ENCODE measurements at places on chromosomes 3 and 15.

- no peak for DNase-seq
These were observed 25.2 kb downstream of the GOLGA6D start for GRCh38 chr15:75307778-75308390.

GRCh38 chr3:150235799-150236198, 172.3 kb upstream of the TSC22D2 start:
- DNase-seq = no peak

DNA sequence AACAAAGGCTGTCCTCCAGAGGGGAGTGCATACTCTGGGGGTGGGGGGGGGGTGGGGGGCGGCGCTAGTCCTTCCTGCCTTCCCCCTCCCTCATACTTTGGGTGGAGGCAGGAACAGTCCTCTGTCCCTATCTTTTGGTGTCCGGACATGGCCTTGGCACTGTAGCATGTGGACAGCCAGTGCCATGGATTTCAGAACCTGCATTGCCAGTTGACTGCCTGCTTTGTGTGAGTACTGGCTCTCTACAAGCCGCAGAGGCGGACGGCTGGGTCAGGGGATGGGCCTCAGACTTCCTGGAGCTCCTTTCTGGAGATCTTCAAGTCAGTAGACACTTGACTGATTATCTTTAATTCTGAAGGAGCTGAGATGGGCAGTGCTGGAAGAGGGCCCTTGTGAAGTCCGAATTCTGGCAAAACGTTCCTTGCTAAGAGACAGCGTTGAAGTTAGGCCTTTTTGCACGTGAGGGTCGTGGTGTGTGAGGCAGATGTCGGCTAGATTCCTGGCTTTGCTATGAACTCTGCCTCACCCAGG, 2.5 kb downstream of the CLDN11 start:
- DNase-seq = no peak

DNA sequence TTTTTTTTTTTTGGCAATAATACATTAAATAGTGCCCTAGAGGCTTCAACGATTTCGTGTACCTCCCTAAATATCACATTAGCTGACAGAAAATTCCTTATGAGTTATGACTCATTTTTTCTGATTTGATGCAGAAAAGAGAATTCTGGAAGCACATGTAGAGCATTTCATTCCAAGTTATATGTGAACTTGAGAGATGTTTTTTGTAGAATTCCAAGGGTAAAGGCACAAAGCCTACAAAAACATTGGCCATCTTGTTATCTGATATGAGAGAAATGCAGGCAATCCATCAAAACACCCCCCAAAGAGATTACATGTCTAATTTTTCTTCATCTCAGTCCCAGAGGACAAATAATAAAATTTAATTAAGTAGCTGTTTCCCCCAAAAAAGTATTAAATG, 6.7 kb upstream of the PFN2 start:
- no peak for DNase-seq

GRCh38 chr3:16103472-16103871, 71.0 kb upstream of the GALNT15 start:
- no peak for DNase-seq

DNA sequence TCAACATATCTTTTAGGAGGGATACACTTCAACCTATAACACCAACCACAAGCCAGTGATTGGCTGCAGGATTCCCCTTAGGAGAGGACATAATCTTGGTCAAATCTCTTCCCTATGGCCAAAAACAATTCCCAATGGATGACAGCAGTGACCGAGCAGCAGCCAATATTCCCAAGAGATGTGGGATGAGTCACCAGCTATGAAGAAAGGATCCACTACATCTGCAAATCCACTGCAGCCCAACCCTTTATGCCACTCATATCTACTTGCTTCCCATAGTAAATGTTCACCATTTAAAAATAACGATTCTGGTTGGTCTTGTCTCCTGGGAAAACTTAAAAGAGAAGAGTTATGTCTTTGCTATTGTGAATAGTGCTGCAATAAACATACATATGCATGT, 4.5 kb upstream of the IQCF5 start:
- no peak for DNase-seq

DNA sequence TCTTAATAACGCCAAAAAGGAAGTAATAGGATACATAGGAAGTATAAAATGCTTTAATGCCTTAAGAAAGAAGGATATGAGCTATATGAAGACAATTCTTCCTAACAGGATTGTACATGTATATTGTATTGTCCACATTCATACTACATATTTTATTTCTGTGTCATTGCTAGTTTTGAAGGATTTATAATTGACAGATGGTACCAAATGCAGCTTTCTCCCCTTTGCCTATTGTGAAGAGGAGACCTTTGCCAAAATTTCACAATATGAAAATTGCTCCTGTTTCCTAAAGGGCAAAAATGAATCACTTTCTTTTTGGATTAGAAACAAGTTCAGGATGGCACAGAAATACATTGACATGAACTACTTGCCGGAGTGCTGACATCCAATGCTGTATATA, 34.8 kb upstream of the EOMES start:
- no peak for DNase-seq

GRCh38 chr3:58093574-58094195, 85.5 kb downstream of the FLNB start:
- no peak for DNase-seq

DNA sequence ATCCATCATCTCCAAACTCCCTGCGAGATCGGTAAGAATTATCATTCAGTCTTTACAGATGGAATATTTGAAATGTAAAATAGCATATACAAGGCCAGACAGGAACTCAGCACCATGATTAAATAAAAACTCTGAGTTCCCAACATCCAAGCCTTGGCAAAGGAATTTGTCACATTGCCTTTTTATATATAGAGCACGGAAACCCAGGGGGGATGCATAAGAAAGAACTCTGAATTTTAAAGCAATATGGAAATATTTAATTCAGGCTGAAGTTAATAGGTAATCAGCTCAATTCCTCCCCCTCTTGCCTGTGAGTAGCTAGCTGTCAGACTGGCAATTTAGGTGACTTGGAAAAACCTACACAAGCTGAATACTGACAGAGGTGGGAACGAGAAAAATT, 217.9 kb upstream of the KCNMB2 start:
- DNase-seq = no peak

GRCh38 chr3:127779747-127780146, 42.6 kb downstream of the MGLL start:
- no peak for DNase-seq

- DNase-seq = peak; percentile 72
These were observed at the start of gene MFGE8 for GRCh38 chr15:88913017-88913849. Gene MFGE8, minus strand, starts transcription at chr15:88913379. Its CDS starts 60 bp downstream, at chr15:88913319.

DNA sequence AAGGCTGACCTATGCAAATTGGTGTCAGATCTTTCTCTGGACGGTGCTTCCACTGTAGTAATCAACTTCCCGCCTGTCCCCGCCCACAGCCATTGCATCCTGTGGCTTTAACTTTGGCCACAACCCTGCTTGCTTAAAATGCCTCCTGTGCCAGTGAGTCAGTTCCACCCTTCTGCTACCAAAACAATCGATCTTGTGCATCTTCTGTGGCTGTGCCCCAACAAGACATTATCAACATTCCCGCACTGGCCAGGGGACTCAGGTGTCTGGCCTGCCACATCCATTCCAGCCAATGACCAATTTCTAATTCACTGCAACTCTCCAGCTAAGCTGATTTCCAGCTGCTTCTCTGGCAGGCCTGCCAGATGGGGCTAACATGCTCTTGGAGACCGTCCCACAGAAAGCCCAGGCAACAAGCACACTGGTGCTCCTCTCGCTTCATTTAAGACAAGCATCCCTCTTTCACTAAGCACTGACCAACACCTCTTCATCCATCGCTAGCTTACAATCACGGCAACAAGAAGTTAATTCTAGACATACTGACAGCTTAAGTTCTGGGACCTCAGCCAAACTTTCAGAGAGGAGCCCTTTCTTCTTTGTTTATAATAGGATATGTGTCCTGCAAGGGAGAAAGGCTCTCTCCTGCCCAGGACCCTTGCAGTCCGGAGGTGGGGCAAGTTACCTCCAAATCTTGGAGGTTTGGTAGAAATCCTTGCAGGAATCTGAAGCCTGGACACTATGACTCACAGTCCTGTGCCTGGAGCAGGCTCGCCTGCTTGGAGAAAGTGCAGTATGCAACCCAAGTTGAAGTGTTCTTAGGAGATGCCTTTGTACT, 6.7 kb downstream of the CA12 start:
- no peak for DNase-seq

DNA sequence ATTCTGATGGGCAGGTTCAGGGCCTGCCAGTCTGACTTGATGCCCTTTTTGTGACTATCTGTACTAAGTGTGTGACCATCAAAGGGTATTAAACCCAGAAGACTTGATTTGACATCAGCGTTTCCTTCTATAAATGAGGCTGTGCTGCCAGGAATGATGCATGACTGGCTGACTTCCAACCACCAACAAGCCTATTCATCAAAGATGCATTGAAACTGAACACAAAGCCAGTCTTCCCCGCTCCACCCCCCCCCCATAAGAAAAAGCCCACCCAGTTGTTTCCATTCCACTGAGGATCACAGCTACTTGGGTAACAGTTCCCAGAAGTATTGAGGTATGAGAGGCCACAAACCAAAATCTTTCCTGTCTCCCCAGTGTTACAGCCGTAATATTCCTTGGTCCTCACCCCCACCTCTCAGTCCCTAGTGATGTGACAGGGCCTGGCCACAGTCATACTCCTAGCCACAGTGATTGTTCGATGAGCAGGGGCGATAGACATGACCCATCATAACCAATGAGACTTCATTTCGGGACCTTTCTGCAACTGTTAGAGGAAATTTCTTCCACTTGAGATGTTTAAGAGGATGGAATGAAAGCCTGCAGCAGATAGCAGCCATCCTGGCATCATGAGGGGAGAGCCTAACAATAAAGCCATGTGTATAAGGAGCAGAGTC, 22.6 kb downstream of the SH3BP5 start:
- peak; percentile 54 for DNase-seq

DNA sequence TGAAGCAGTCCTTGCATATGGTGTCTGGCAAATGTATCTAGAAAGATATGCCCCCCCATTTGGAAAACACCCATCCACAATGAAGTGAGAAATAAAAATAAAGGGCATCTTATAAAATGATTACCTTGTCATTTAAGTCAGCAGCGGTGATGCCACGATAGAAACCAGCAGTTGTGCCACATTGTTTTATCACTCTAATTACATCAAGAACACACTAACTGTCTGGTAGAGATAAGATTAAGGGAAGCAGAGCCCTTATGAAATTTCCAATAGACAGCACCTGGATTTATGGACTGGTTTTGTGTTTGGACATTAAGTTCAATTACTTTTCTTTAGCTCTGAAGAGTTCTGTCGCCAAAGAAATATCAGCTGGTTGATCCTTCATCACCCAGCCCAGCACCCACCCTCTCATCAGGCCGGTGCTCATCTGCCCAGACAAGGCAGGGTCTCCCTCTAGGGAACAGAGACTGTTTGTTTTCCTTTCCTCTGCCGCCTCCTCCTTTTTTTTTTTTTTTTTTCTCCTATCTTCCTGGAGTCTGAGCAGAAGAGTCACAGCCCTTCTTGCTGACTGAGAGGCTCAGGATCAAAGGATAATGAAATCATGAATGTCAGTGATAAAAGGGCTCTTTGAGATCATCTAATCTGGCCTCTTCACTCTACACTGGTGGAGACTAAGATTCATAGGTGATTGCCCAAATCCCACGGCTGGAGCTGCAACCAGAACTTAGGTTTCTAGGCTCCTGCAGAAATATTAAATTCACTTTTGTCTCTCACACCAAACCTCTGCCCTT, 464.1 kb downstream of the NTRK3 start:
- no peak for DNase-seq

DNA sequence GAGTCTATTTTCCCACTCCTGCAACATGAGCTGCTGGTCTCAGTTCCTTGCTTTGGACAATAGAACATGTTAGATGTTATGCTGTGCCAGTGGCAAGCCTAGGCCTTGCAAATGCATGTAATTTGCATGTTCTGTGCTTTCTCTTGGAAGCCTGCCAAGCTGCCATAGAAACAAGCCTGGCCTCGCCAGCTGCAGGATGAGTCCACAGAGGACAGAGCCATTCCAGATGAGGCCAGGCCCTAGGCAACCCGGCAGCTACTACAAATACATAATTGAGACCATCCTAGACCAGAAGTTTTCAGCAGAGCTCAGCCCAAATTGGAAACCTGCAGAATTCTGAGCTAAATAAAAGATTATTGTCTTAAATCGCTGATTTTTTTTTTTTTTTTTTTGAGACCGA, 39.6 kb downstream of the TRIM69 start:
- no peak for DNase-seq

GRCh38 chr3:143236226-143236964, 116.8 kb downstream of the CHST2 start:
- DNase-seq = no peak

- DNase-seq = no peak
These were observed 118.7 kb downstream of the NUP210 start for GRCh38 chr3:13301286-13301987.

GRCh38 chr15:32028921-32029320, 1.4 kb upstream of the CHRNA7 start:
- no peak for DNase-seq
